ENCODE measurements at places on chromosomes 6 and 20. TPM values are rescaled to one million over a fixed set of nuclear protein-coding genes. Genes with fewer than 3 reads are reported as not detected.

GRCh38 chr6:113699239-113699638 is 157.9 kb upstream of the MARCKS start:
- no peak for DNase-seq

DNA sequence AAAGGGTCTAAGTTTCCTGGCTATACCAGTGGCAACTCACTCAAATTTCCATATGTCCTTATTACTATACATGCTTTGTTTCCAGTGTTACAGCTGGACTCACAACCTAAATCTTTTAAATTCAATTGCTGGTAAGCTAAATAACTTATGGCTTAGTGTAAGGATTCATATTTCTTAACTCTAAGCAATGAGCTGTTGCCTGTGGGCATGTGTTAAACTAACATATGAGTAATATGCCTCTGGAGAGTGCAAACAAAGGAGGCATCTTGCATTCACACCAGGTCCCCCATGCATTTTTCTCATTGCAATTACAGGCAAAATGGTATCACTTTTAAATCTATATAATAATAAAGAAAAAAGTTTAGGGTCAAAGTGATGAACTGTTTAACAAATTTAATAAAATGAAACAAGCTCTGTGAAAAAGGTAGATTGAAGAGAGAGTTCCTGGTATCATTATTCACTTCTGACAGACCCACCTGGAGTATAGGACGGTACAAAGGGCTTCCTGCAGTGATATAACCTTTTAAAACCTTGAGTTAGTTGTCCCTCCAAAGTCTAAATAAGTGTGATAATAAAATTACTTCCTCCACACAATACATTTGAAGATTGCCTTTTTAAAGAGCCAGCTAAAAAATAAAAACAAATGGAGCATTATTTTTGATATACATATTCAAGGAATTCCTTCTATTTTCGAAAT is 57.6 kb upstream of the HMGCLL1 start:
- DNase-seq = no peak

DNA sequence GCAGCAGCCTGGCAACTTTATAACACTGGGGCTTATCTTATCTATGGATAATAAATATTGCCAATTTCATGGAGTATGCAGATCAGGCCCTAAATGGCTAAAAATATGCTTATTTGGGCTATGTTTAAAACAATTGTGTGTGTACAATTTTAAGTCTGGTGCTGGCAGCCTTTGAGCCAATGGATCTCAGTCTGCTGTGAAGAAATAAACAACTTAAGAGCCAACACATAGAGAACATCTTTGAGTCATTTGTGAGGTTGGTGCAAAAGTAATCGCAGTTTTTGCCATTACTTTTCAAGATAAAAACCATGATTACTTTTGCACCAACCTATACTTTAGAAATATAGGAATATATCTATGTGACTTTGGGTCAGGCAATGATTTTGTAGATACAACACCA is 129.1 kb upstream of the CARMIL1 start:
- DNase-seq = no peak

DNA sequence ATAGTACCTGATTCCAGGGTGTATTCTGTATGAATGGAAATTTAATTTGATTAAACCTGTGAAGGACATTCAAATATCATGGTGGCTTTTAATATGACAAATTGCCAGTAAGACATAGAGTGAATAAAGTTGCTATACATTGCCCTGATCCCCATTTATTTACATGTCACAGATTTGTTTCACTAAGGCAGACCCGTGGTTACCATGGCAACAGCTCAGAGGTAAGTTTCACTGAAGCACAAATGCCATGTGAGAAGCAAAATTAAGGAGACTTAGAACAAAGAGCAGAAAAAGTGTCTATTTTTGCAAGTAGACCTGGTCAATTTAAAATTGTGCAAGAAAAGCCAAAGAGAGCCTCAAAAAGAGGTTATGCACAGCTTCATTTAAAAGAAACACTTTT is 63.7 kb downstream of the PXDC1 start:
- DNase-seq = no peak

- DNase-seq = no peak
Measured at GRCh38 chr6:71349976-71350615, 61.5 kb downstream of the OGFRL1 start.

- no peak for DNase-seq
Measured at GRCh38 chr6:106530502-106530901, 98.8 kb downstream of the RTN4IP1 start.

DNA sequence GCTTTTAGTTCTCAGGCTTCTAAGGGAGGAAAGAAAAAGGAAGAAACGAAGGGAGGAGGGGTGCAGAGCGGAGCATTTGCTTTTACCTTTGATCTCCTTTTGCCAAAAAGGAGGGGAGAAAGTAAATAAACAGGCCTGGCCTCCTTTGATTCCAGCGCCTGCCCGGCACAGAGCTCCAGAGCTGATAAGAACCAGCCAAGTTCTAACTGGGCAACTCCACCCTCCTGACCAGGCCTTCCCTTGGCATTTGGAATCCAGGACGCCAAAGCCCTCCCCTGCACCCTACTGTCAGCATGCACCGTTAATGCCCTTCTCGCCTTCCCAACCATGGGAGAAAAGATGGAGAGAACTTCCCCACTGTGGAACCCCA is 120.8 kb upstream of the PTPN1 start:
- no peak for DNase-seq

- DNase-seq = no peak
Measured at GRCh38 chr20:650954-651353, 2.0 kb downstream of the SRXN1 start.

GRCh38 chr6:168179133-168179532 is 100.1 kb upstream of the FRMD1 start:
- no peak for DNase-seq

DNA sequence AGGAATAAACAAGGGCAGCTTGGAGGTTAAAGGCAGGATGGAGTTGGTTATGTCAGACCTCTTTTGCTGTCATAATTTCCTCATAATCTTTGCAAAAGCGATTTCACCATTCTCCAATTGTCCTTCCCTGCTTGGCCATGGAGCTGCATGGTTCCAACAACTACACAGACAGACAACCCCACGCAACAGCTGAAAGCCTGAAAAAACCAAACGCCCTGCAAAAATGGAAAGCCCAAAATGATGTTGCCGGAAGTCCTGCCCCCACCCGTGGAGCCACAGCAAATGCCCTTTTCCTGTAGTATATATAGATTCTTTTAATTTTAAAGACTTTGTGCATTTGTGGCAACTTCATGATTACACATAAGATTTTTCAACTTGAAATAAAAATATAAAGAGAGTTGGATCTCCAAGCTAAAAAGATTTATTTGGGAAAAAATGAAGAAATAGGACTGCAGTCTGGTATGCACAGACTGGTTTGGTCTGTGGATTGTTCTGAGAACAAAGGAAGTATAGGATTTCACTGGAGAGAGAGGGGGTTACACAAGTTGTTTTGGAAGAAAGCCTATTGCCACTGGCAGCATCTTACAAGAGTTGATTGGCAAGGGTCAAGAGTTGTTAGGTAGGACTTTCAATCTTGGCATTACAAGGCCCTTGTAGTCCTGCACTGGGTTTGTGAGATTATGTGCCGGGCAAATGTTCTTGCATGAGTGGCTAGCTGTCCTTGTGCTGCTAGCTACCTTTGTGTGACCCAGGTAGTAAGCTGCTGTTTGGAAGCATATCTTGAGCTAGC is 190.0 kb downstream of the C6orf118 start:
- DNase-seq = no peak

GRCh38 chr20:45500022-45500421 is 15.4 kb downstream of the SPINT3 start:
- no peak for DNase-seq

Gene MYB
- polyA plus RNA-seq = 4.6 TPM

Gene CCM2L
- polyA plus RNA-seq = 7.3 TPM

Gene BANF2
- polyA plus RNA-seq = 0.31 TPM

Gene ADTRP
- 2.3 TPM for polyA plus RNA-seq

Gene ANGPT4
- 0.40 TPM for polyA plus RNA-seq
